ENCODE measurements at places on chromosomes 2 and 18.

- no peak for DNase-seq
These were observed 84.2 kb downstream of the ARL4C start for GRCh38 chr2:234412726-234413125.

DNA sequence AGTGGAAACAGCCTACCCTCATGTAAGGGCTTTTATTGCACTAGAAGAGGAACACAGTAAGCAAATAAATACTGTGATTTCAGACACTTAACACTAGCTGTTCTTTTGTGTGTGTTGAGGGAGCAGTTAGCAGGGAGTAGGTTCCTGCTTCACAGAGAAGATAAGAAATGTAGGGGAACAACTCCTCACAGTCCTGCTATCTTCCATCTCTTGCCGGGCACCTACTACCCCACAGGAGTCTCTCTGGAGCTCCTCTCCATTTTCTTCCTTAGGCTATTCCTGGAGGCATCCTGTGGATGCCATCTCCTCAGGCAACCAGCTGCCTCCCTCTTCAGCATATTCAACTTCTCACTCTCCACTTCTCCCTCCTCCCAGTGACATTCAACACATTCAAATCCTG lies 145.0 kb downstream of the SRBD1 start:
- no peak for DNase-seq

DNA sequence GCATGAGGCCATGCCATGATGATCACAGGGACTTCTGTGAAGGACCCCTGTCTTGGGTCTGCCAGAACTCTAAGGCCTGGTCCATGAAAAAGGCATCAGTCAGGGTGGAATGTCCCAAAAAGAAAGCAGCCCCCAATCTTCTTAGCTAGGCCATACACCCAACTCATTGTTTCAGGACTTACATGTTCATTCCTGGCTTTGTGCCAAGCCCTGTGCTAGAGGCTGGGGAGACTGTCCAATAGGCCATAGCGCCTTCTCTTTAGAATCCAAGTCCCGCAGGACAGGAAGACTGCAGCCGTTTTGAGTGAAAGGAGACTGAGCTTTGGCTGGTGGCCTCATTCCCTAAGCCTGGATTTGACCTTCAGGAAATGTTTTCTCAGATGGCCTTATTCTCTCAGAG lies 247.3 kb downstream of the PRKCE start:
- DNase-seq = no peak

DNA sequence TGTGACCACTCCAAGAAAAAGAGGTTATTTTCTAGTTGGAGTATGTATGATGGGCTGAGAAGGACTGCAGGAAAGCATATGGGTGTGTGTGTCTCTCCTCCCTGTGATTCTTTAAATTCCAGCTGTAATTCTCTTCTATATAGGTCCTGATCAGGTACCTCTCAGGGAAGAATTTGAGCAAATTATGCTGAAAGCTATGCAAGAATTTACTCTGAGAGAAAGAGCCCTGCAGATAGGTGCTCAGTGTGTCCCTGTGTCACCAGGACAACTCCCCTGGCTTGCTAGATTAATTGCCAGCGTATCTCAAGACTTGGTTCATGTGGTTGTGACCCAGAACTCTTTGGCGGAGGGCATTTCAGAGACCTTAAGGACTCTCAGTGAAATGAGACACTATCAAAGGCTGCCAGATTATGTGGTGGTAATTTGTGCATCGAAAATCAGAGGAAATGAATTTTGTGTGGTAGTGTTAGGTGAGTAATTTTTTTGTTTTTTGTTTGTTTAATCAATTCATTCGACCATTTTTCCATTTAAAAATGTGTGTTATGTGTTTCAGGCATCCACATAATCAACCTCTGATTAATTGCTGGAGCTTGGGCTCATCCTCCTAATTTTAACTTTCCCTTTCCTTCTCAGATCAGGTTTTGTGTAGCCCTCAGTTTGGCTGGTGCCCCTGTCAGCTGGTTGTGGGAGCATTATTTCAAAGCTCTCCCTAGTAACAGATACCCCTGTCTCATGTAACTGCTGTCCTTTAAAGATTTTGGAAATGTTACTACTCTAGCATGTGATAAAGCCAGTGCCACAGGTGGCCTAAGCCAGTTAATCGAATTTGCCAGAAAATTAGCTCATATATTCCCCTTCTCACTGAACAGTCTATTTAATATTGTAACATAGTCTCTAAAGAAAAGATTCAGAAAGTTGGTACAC lies 150.9 kb downstream of the ESCO1 start:
- no peak for DNase-seq

GRCh38 chr2:111990856-111991255 lies 64.2 kb upstream of the TMEM87B start:
- DNase-seq = no peak

DNA sequence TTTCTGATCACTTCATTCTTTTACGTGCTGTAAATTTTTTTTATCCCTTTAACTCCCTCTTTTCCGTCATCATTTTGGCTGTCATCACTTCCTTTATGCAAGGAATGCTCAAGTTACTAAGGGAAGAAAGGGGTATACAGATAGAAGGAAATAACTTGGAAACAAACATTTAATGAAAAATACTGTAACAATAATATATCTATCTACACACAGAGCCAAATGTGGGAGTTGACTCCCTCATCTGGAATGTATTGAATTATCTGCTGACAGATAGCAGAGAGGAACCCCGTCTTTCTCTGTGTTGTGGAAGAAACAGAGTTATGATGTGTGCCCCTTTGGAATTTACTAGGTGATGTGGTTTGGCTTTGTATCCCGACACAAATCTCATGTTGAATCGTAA lies 182.5 kb upstream of the NXPH2 start:
- DNase-seq = no peak

GRCh38 chr2:229489016-229489415 lies 217.9 kb upstream of the PID1 start:
- DNase-seq = no peak

GRCh38 chr2:105373895-105374401 lies 24.9 kb downstream of the FHL2 start:
- DNase-seq = no peak

DNA sequence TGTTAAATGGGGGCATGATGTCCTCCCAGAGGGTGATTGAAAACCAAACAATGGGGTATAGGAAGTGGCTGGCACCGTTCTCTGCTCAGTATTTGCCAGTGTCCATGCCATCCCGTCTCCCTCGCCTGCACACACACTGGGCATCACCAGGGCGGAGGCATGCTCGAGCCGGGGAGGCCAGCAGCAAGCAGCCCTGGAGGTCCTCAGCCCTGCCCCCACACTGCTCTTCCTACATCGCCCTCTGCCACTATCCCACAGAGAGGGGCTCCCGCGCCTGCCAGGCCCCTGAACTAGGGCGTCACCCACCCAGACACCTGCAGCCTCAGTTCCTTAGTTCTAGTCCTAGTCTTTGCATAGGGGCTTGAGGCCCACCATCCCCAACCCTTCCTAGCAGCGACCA lies 50.9 kb downstream of the BIN1 start:
- DNase-seq = no peak

- DNase-seq = no peak
These were observed 95.1 kb upstream of the SALL3 start for GRCh38 chr18:78884502-78884901.

- no peak for DNase-seq
These were observed 304.6 kb downstream of the XIRP2 start for GRCh38 chr2:167192833-167193232.

DNA sequence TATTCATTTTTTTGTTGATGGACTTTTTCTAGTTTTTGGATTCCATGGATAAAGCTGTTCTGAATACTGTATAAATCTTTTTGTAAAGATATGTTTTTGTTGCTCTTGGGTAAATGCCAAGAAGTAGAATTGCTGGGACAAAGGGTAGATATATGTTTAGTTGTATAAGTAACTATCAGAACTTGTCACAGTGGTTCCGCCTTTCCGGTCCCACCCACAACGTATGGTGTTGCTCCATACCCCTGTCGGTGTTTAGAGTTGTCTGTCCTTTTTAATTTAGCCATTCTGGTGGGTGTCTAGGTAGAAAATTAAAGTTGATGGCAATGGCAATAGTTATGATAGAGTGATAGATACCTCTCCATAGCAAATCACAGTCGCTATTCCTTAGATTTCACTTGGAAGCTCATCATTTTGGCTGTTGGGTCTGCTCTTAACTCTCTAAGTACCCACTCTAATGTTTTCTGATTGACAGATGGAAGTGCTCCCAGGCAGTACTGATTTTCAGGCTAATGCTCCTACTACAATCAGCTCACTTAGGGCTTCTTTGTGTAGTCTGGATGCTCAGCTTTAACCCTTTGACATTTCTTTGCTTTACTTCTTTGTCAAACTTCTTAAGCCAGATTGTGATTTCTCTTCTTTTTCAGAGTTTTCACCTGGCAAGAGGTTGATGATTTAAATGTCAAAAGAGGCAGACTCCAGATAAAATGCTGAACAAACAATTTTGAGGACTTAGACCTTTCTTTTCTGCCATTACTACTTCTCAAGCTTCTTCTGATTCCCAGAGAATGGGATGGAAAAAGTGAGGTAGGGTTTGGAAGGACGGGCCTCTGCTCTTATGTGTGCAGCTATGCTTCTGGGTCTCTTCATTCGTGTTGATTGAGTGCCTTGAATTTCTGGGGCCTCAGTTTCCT lies 156.4 kb downstream of the AQP4 start:
- no peak for DNase-seq

DNA sequence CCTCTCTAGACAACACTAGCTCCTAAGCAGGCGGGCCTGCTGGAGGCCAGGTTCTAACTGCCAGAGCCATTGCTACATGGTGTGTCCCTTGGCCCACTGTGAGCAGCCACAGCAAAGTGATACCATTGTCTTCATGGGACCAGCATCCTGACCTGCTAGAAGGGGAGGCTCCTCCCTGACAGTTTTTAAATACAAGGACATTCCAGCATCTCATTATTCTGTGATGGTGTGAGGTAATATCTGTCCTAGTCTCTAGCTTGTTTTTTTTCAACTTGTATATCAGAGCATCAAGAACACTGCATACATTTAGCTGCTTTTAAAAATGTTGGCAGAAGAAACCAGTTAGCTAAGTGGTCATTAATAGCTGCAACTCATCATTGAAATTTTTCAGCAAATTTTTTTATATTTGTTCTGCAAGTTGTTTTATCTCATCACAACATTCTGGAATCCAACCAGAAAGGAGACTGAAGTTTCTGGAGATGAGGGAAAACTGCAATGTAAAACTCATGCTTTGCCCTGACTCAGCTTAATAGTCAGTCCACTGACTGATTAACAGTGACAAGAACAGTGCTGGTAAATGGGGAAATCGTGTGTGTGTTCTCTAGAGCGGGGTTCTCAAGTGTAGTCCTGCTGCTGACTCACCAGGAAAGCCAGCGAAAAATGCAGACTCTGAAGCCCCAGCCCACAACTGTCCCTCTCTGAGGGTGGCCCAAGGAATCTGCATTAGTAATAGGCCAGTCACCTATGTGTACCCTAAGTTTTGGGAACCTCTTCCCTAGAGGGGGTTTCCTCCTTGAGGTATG lies 17.8 kb downstream of the MAPRE3 start:
- DNase-seq = no peak

- DNase-seq = no peak
These were observed 105.9 kb downstream of the RBMS1 start for GRCh38 chr2:160387558-160388262.

- DNase-seq = no peak
These were observed 10.0 kb upstream of the D2HGDH start for GRCh38 chr2:241724259-241724974.

- no peak for DNase-seq
These were observed 27.3 kb upstream of the GREB1 start for GRCh38 chr2:11506611-11506969.

- no peak for DNase-seq
These were observed 55.9 kb upstream of the HAAO start for GRCh38 chr2:42848265-42848664.

GRCh38 chr2:8296306-8296705 lies 385.6 kb upstream of the ID2 start:
- peak; percentile 27 for DNase-seq

GRCh38 chr18:57397440-57398132 lies 37.6 kb upstream of the ONECUT2 start:
- no peak for DNase-seq

DNA sequence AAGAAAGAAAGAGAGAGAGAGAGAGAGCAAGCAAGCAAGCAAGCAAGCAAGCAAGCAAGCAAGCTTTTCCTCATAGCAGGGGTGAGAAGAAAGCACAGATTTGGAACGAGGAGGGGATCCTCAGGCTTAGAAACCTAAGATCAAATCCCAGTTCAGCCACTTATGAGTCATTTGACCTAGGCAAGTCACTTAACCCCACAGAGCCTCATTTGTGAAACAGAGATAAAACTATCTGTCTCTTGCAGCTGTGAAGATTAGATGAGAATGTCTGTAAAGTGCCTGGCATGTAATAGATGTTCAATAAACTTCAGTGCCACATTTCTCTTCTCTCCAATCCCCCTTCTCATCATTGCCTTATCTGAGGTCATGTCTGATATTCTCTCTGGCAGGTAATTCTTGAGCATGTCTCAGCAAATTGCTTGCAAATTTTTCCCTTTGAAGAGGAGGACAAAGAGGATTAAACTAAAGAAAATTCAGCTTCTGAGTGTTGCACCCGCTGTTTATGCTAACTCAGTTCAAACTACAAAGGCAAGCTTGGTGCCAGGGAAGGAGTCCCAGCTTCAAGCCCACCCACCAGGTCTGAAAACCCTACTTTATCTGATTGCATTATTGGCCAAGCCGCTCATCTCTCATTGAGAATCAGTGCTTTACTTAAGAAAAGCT lies 20.3 kb downstream of the ALK start:
- no peak for DNase-seq

- DNase-seq = no peak
These were observed 15.2 kb upstream of the NT5DC4 start for GRCh38 chr2:112705575-112705974.

DNA sequence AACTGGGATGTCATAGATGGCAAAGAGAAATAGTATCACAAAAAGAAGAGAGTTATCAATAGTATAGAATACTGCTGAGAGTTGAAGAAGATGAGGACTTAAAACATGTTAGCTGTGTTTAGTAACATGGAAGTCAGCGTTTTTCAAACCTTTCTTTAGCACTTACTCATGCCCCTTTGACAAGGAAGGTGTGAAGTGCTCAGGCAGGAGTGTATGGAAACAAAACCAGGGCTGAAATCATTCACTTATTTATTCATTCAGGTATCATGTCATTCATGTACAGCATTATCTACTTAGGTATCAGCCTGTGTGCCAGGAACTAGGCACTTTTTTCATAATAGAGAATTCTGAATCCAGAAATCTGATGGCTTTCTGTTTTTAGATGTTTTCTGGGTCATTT lies 27.2 kb downstream of the CD28 start:
- no peak for DNase-seq

GRCh38 chr2:147026664-147027295 lies 818.0 kb upstream of the ACVR2A start:
- DNase-seq = no peak

- no peak for DNase-seq
These were observed 448.9 kb upstream of the MEIS1 start for GRCh38 chr2:65985986-65986385.

GRCh38 chr2:100781009-100781325 lies 39.0 kb upstream of the NPAS2 start:
- no peak for DNase-seq

DNA sequence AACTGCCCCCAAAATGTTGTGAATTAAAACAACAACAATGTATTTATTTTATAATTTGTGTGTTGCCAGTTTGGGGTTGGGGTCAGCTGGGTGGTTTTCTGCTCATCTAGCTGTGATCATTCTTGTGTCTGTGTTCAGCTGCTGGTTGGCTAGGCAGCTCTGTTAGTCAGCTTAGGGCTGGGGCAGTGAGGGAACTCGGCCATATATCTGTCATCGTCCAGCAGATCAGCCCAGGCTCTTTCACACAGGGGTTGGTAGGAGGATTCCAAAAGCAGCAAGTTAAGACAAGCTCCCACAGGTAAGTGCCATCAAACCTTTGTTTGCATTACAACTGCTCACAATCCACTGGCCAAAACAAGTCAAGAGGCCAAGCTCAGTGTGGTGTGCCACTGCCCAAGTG lies 121.5 kb downstream of the LPIN1 start:
- DNase-seq = no peak
